ENCODE measurements at places on chromosomes 3 and 15.

DNA sequence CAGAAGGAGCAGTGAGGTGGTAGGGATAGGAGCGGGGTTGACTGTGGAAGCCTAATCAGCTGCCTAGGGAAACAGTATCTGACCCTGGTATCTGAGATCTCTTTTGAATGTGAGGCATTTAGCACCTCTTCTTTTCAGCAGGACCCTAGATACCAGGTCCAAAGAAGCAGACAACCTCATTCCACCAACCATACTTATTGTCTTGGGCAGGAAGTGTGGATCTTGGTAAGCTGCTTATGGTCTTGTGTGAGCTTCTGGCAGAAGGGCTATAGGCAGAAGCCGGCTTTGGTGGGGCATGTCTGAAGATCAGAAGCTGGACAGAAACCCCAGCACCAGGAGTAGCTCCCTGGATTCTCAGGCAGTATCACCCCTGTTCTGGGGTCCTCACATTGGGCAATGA is 65.6 kb downstream of the TIPARP start:
- no peaks in the 10 kb centered on the region for H3K36me3 ChIP-seq
- H3K4me3 ChIP-seq: no peak overlapping the region
- no peaks in the 10 kb centered on the region for H3K4me1 ChIP-seq
- H3K27ac ChIP-seq: no peak overlapping the region
- H3K27me3 ChIP-seq: no peaks in the 10 kb centered on the region

GRCh38 chr3:168459226-168459784 is 363.6 kb upstream of the GOLIM4 start:
- H3K27me3 ChIP-seq: no peaks in the 10 kb centered on the region
- no peaks in the 10 kb centered on the region for H3K4me1 ChIP-seq
- DNase-seq: no peak
- no peaks in the 10 kb centered on the region for H3K36me3 ChIP-seq

DNA sequence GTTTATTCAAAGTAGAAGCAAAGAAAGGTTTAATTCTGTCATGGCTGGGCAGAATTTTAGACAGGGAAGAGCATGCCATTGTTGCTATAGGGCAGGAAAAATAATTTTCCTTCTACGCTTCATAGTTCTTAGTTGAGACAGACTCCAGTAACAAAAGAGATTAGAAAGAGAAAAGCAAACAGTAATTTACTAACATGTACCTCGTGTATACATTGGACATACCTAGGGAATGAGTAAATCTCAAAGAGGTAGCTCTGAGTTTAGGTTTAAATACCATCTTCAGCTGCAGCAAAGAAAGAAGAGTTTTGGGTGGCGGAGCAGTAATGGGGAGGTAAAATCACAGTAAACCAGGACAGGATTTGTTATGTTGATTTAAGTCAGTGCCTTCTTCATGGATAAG is 416.1 kb downstream of the EPHA6 start:
- no peak overlapping the region for H3K4me3 ChIP-seq
- no peaks in the 10 kb centered on the region for H3K36me3 ChIP-seq
- no peaks in the 10 kb centered on the region for H3K4me1 ChIP-seq
- DNase-seq: no peak

- peaks cover 82% of the 10 kb centered on the region for H3K36me3 ChIP-seq
- H3K27me3 ChIP-seq: no peaks in the 10 kb centered on the region
- DNase-seq: no peak
- H3K4me1 ChIP-seq: peaks cover 28% of the 10 kb centered on the region
Observed at GRCh38 chr3:127018306-127018828, 35.5 kb downstream of the PLXNA1 start.

DNA sequence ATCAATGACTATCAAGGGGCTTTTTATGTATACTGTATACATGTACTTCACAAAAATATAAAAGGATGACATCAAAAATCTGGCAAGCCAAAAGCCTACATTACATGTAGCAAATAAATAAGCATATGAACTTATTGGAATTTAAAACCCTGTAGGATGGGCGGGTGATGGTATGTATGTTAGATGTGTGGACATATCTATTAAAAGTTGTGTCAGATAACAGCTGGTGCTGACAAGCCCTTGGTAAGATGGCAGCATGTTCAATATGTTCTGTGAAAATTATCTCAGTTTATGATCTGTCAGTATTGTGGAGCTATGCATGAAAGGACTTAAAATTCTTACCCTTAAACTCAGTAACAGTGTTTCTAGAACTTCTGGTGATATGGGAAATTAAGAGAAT is 20.1 kb downstream of the CTNNB1 start:
- H3K4me3 ChIP-seq: no peak overlapping the region
- no peaks in the 10 kb centered on the region for H3K27me3 ChIP-seq
- no peak overlapping the region for H3K27ac ChIP-seq

DNA sequence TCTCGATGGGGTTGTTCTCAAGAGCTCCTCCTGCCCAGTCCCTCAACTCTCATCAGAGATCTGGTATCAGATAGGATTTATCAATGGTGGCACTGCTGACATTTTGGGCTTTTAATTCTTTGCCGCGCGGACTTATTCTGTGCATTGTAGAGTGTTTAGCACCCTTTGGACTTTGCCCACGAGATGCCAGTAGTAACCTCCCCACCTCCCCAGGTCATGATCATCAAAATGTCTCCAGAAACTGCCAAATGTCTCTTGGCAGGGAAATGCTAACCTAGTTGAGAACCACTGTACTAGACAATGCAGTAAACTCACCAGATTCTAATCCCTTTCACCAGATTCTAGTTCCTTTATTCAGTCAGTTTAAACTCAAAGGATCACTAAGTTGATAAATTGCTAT is 24.0 kb downstream of the SLC27A2 start:
- H3K27ac ChIP-seq: no peak overlapping the region
- DNase-seq: no peak
- no peaks in the 10 kb centered on the region for H3K36me3 ChIP-seq
- no peaks in the 10 kb centered on the region for H3K27me3 ChIP-seq

GRCh38 chr15:43749690-43750345 is 3.6 kb downstream of the PDIA3 start:
- H3K4me1 ChIP-seq: peaks cover 3% of the 10 kb centered on the region
- H3K4me3 ChIP-seq: no peak overlapping the region
- peaks cover 21% of the 10 kb centered on the region for H3K36me3 ChIP-seq

DNA sequence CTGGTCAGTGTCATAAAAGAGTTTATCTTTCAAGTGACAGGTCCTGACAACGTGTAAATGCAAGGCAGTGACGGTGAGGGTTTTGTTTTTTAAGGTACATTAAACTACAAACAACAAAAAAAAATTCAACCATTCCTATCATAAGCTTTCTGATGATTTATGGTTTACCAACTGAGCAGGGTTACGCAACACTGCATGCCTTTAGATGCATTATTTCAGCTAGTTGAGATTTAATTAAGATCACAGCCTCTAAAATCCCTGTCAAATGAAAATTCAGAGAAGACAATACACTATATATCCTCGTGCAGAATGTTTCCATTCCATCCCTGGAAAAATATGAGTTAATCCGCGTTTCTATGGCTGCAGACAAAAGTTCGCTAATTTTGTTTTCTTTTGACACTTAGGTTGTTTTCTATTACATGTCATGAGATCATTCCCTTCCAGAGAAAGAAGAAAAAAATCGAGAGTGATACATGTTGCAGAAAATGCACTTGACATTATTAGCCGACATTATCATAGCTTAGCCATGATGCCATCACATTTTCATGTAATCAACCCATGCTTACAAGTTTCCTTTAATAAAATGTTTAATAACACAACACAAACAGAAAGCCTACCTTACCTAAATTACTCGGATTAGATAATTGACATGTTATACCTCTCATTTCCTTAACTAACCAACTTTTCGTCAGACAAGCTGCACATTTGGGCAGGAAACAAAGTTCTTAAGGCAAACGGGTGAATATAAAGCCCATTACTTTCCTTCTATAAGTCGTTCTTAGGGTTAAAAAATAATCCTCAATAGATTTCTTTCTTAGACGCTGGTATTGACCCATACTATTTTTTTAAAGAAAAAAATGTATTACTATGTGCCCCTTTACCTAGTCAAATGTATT is 521.2 kb downstream of the FOXP1 start:
- peak overlapping the region; percentile 80 for H3K4me3 ChIP-seq
- no peaks in the 10 kb centered on the region for H3K27me3 ChIP-seq
- H3K27ac ChIP-seq: peak overlapping the region; percentile 98
- peaks cover 3% of the 10 kb centered on the region for H3K4me1 ChIP-seq
- H3K36me3 ChIP-seq: no peaks in the 10 kb centered on the region

DNA sequence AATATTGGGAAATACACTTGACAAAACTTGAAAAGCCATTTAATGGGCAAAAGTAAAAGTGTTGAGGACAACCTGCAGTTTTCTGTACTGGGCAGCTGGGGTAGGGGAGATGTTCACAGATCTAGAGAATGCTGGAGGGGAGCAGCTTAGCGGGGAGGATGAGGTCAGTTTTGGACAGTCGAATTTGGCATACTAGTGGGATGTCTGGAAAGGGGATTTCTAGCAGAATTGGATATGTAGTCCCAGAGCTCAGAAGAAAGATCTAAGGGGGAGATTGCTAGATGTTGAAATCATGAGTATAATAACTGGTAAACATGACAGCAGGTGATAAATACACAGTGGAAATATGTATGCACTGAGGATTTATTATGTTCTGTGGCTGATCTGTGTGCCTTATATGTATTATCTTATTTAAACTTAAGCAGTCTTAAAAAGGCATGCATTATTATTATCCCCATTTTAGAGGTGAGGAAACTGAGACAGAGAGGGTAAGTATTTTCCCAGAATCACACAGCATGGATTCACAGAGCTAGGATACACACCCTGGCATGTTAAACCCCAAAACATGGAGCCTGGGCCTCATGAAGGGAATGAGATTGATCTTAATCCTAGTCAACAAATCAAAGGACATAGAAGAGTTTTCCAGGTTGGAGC is 42.7 kb downstream of the TLNRD1 start:
- no peaks in the 10 kb centered on the region for H3K4me1 ChIP-seq
- no peak overlapping the region for H3K27ac ChIP-seq
- no peak overlapping the region for H3K4me3 ChIP-seq

DNA sequence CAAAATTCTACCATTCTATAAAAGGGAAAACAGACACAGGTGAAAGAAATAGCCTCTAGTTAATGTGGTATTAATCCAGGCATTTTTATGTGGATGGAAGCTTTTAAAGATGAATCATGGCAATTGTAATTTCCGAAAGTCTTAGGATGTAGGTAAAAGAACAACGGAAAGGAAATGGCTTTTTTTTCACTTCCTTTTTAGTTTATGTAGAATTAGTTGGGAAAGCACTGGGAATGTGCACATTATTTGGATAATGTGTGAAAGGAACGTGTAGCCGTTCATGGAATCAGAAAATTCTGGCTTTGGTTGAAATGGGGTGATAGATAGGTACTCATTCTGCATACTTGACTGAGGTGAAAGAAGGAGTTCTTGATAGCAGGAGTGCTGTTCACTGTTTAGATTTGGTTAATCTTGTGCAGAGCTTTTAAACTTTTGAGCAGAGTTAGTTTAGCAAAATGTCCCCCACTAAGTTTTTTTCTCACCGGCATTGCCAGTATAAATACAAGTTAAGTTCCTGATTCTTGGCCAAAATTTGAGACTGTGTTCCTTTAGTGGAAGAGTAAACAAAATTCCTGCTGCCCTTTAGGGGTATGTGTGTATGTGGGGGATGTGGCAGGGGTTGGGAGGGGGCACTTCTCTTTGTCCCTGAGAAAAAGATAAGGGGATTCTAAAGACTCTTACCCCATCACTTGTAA is 20.2 kb upstream of the UTS2B start:
- H3K27me3 ChIP-seq: no peaks in the 10 kb centered on the region
- peaks cover 16% of the 10 kb centered on the region for H3K4me1 ChIP-seq
- H3K4me3 ChIP-seq: peak overlapping the region; percentile 43
- H3K36me3 ChIP-seq: no peaks in the 10 kb centered on the region

GRCh38 chr15:90031231-90031791 is 30.2 kb downstream of the ZNF710 start:
- no peak overlapping the region for H3K27ac ChIP-seq
- H3K36me3 ChIP-seq: no peaks in the 10 kb centered on the region
- H3K27me3 ChIP-seq: no peaks in the 10 kb centered on the region
- no peaks in the 10 kb centered on the region for H3K4me1 ChIP-seq
- DNase-seq: peak; percentile 60

- no peak for DNase-seq
- H3K36me3 ChIP-seq: no peaks in the 10 kb centered on the region
- no peaks in the 10 kb centered on the region for H3K27me3 ChIP-seq
Observed at GRCh38 chr15:91816942-91817341, 36.6 kb upstream of the SLCO3A1 start.

DNA sequence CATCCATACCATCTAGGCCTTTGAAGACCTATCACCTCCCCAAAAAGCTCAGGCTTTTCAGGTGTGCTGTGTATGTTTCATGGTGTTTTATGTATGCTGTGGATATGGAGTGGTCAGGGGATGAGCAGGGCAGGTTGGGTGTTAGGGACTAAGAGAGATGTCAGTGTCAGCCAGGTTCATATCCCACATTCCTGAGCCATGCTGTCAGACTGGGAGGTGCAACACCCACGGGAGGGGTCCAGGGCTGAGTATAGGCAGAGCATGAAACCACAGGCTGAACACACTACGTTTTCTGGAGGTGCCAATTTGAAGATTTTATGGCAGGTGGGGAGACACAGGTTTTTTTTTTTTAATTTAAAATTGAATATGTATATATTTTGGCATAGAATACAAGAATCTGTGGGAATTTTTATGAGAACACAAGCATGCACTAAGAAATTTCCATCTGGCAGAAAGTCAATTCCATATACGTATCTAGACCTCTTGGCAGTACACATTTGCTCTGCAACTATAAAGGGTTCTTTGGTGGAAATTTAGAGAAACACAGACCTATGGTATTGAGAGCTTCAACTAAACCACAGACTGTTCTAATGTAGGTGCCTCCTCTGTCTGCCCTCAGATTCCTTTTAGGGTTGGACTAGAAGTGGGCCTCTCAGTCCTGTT is 101.9 kb upstream of the RNU6-1 start:
- no peak for DNase-seq
- no peak overlapping the region for H3K4me3 ChIP-seq
- H3K36me3 ChIP-seq: no peaks in the 10 kb centered on the region
- H3K27ac ChIP-seq: peak overlapping the region; percentile 21
- H3K4me1 ChIP-seq: peaks cover 29% of the 10 kb centered on the region
- no peaks in the 10 kb centered on the region for H3K27me3 ChIP-seq

DNA sequence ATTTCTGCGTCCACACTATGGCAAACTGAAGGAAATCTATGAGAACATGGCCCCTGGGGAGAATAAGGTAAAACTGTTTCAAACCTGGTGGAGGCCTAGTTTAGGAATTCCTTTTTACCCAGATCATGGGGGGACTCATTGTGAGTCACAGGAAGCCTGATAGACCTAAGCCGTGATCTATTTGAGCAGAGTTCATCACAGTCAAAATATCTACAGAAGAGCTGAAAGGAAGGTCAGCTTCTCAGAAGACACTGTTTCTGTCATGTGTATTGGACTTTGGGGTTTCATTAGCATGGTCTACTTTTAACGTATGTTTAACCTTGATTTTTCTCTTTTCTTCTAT is 1.3 kb downstream of the PSMD2 start:
- DNase-seq: no peak
- H3K27me3 ChIP-seq: no peaks in the 10 kb centered on the region
- H3K27ac ChIP-seq: no peak overlapping the region
- no peak overlapping the region for H3K4me3 ChIP-seq

DNA sequence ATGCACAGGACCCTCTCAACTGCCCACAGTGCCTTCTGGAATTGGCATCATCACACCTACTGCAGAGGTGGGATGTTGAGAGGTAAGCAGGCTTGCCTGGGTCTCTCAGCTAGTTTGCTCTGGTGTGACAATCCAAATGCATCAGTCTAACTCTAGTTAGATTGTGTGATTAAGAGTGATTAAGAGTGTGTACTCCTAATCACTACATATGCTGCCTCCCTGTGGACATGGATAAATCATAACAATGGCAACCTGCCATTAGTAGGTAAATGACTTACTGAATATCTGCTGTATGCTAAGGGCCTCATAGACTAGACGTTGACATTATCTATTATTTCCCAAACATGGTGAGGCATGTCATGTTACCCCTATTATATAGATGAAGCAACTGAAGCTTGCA is 342.1 kb downstream of the OCA2 start:
- H3K27ac ChIP-seq: no peak overlapping the region
- H3K27me3 ChIP-seq: no peaks in the 10 kb centered on the region
- no peak overlapping the region for H3K4me3 ChIP-seq
- H3K36me3 ChIP-seq: no peaks in the 10 kb centered on the region

Data from ascending aorta (tissue), 2 donors.